NCI-H526 (cell line): ENCODE measurements at places on chromosomes 12 and 14.

DNA sequence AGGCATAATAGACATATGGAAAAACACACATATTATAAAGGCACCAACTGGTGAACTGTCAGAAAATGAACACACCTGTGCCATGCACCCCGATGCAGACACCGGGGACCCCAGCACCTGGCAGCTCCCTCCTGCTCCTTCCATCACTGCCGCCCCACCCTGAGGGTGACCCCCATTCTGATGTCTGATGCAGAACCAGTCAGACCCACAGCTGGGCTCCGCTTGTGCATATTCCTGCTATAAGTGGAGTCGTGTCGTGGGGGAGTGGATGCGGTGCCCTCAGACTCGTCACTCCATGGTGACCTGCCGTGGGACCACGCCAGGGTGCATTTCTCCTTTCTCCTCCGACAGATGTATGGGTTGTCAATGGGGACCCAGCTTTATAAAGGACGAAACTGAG lies 45.7 kb upstream of the MEG3 start:
- no peak for DNase-seq

GRCh38 chr12:16027002-16027401 lies 115.9 kb downstream of the DERA start:
- DNase-seq: no peak

- DNase-seq: peak; percentile 34
Observed at GRCh38 chr14:90508536-90509254, 111.9 kb downstream of the CALM1 start.

- DNase-seq: no peak
Observed at GRCh38 chr12:13428538-13429265, 232.2 kb downstream of the EMP1 start.

DNA sequence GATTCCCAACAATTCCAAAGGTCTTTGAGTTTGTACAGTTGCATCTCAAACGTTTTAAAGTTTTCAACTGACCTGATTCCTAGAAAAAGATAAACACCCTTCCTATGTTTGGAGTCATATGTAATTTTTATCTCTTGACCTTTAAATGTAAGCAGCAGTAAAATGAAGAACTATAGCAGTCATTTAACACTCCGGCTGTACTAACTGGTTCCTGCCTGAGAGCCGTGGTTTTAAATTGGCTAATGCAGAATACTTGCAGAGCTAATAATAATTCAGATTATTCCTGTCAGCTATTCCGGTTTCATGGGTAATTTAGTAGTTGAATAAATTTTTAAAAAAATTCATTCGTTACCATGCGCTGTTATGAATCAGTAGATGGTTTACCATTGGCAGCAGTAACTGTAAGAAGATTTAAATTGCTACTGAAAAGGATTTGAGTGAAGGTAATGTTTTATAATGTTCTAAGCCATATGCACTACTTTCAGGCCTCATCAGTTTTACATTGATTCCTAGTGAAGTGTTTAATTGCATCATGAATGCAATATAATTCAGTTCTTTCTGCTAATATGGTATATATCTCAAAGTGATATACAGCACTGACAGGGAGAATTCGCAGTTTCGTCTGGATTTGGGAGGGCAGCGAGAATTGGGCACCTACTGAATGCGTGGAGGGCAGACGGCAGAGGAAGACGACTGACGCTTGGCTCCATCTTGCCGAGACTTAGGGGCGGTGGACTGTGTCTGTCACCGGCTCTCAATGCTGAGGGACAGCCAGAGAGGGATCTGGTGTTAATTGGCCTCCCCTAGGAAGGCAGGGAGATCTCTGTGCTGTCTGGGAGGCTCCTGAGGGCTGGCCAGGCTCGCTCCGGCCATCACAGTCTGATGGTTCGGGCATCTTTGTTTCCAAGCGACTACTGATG lies 217.7 kb downstream of the PHETA1 start:
- no peak for DNase-seq

GRCh38 chr12:15183821-15184220 lies 37.4 kb downstream of the RERG start:
- no peak for DNase-seq

DNA sequence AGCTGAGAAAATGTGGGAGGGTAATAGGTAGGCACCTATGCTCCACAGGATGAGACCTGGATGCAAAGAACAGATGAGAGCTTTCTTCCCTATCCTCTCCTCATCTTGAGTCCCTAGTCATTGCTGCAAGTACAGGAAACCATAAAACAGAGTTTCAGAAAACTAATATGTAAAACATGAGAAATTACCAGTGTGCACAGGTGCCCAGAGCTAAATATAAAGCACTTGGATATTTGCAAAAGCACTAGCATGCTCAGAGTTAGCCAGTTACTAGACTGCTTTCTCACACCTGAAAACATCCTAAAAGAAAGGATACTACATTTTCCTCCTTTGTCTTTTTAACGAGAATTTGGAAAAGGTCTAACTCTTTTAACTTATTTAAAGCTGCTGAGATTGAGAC lies 324.3 kb downstream of the DAD1 start:
- DNase-seq: no peak

- no peak for DNase-seq
Observed at GRCh38 chr12:10986812-10987211, at the start of gene TAS2R50. Gene TAS2R50 (minus strand): TSS chr12:10986912. CDS start chr12:10986860, 52 bp downstream.

- no peak for DNase-seq
Observed at GRCh38 chr12:107612508-107612907, 73.1 kb upstream of the PWP1 start.

DNA sequence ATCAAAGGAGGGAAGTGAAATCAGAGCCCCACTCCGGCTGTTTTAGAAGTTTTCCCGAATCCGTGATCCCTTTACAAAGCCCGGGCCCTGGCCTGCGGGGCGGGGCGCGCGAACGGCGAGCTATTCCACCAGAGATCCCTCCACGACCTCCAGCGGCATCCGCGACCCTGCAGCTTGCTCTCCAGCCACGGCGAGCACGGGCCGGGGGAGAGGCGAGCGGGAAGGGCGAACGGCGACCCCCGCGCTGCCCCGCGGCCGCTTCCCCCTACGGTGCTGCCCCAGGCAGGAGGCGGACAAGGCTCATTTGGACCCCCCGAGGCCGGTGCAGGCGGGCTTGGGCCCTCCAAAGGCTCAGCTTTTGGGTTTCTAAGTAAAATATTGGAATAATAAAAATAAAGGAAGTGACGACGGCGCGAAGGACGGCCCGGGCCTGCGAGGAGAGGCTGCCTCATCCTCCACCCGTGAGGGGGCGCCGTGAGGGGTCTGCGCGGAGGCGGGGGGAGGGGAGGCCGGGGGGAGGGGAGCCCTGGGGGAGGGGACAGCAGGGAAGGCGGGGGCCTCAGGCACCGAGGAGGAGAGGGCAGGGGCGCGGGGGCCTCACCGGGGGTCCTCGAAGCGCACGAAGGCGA lies 613 bp downstream of the SRSF9 start:
- peak; percentile 59 for DNase-seq

DNA sequence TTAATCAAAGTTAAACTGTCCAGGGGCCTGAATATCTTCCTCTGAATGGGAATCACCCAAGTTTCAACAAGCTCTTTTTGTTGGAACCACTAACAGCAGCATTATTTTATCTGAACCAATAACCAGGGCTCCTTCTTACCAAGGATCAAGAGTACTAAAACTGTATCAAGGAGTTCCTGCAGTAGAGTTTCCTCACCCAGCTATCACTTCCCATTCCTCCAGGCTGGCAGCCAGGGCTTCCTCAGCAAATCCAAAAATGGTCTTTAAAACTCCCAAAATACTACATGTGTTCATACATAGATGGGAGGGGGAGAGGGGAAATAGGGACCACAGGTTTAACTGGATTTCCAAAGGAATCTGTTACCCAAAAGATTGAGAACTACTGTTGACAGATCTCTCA lies 10.5 kb downstream of the FMNL3 start:
- no peak for DNase-seq
